Testis (tissue), 5 donors: ENCODE measurements at places on chromosomes 2 and 18.

DNA sequence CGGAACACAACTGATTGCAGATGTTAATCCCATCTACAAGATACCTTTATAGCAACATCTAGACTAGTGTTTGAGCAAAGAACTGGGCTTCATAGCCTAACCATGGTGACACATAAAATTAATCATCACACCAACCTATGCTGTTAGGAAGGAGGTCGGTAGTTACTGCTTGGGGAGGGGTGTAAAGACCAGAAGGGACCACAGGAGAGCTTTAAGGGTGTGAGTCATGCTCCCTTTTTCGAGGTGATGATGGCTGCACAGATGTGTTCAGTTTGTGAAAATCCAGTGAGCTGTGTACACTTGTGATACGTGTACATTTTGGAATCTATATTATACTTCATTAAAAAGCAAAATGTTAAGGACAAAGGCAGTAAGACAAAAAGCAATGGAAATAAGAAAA is 4.6 kb upstream of the SEH1L start:
- H3K4me1 ChIP-seq: peaks cover 7% of the 10 kb centered on the region
- no peak overlapping the region for H3K4me3 ChIP-seq
- no peaks in the 10 kb centered on the region for H3K36me3 ChIP-seq

GRCh38 chr2:157444641-157445040 is 752 bp upstream of the CYTIP start:
- H3K4me3 ChIP-seq: no peak overlapping the region
- H3K27me3 ChIP-seq: no peaks in the 10 kb centered on the region
- no peak overlapping the region for H3K27ac ChIP-seq
- no peaks in the 10 kb centered on the region for H3K36me3 ChIP-seq

GRCh38 chr2:108548208-108549003 is 14.1 kb downstream of the LIMS1 start:
- H3K4me1 ChIP-seq: peaks cover 7% of the 10 kb centered on the region
- no peak for DNase-seq
- H3K36me3 ChIP-seq: no peaks in the 10 kb centered on the region
- H3K4me3 ChIP-seq: no peak overlapping the region
- H3K27me3 ChIP-seq: no peaks in the 10 kb centered on the region

- H3K4me1 ChIP-seq: no peaks in the 10 kb centered on the region
- no peak overlapping the region for H3K4me3 ChIP-seq
- no peaks in the 10 kb centered on the region for H3K36me3 ChIP-seq
- no peak overlapping the region for H3K27ac ChIP-seq
Measured at GRCh38 chr2:239869272-239870155, 155.6 kb downstream of the NDUFA10 start.

GRCh38 chr2:187302586-187302985 is 145.5 kb downstream of the CALCRL start:
- H3K4me1 ChIP-seq: no peaks in the 10 kb centered on the region
- H3K4me3 ChIP-seq: no peak overlapping the region
- H3K36me3 ChIP-seq: no peaks in the 10 kb centered on the region

DNA sequence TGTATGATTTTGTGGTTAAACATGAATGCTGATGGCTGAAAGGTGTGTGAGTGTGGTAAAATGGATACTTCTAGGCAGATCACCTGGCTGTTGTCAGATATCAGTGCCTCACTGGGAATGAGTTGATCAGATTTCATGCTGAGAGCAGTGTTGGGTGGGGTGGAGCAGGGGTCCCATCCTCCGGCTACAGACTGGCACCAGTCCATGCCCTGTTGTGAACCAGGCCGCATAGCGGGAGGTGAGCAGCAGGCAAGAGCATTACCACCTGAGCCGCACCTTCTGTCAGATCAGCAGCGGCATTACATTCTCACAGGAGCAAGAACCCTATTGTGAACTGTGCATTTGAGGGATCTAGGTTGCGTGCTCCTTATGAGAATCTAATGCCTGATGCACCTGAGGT is 78.7 kb downstream of the GLI2 start:
- H3K4me3 ChIP-seq: no peak overlapping the region
- H3K36me3 ChIP-seq: no peaks in the 10 kb centered on the region
- no peak for DNase-seq
- no peaks in the 10 kb centered on the region for H3K27me3 ChIP-seq

GRCh38 chr2:177629357-177630024 is 236.9 kb downstream of the AGPS start:
- H3K36me3 ChIP-seq: no peaks in the 10 kb centered on the region
- no peak overlapping the region for H3K27ac ChIP-seq
- H3K4me3 ChIP-seq: no peak overlapping the region

DNA sequence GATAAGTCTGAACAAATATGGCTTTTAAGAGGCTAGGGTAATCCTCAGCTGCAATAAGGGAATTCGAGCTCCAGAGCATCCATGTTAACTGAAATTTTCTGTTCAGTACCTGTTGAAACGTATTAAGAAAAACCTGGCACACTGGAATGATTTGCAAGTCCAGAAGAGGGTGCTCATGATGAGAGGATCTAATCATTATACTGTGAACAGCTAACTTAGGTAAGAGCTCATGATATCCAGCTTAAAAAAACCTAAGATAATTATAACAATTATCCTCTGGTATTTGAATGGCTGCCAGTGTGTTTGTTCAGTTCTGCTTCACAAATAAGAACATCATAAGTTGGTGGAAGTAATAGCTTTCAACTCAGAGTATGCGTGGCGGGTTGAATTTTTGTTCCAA is 1118.3 kb upstream of the DDX18 start:
- no peaks in the 10 kb centered on the region for H3K27me3 ChIP-seq
- DNase-seq: no peak
- H3K36me3 ChIP-seq: no peaks in the 10 kb centered on the region
- H3K4me1 ChIP-seq: no peaks in the 10 kb centered on the region

DNA sequence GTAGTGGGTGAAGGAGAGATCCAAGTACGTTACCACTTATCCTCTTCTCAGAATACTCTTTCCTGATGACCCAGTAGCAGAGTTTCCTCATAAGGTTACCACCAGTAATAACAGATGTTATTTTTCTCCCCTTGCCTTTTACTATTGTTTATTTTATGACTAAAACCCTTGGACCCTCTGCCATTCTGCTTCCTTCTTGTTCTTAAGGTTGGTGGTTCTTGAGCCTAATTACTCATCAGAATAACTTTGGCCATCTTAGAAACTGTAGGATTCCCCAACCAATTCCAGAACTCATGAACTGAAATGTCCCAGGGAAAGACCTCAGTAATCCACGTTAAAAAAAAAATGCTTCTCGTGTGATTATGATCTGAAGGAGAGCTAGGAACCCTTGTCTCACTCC is 64.9 kb downstream of the CHST9 start:
- H3K4me3 ChIP-seq: no peak overlapping the region
- H3K27me3 ChIP-seq: no peaks in the 10 kb centered on the region
- no peak overlapping the region for H3K27ac ChIP-seq
- no peak for DNase-seq

DNA sequence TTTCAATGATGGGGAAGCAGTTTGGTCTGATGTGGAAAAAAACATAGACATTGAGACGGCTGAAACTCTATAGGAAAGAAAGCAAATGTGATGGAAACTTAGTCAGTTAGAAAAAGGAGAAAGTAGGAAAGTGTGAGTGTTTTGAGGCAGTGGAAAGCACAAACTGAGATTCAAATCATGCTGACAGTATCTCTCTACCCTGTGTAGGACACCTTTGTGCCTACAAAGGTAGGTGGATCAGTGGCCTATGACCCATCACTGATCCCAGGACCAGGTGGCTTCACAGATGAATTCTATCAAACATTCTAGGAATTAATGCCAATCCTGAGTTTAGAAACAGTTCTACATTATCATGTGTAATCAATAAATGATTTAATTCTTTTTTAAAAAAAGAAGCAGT is 57.1 kb downstream of the CD226 start:
- no peaks in the 10 kb centered on the region for H3K27me3 ChIP-seq
- no peak for DNase-seq
- no peaks in the 10 kb centered on the region for H3K4me1 ChIP-seq
- no peaks in the 10 kb centered on the region for H3K36me3 ChIP-seq

- DNase-seq: peak; percentile 41
- H3K4me1 ChIP-seq: peaks cover 1% of the 10 kb centered on the region
- H3K36me3 ChIP-seq: no peaks in the 10 kb centered on the region
- H3K27me3 ChIP-seq: no peaks in the 10 kb centered on the region
Measured at GRCh38 chr2:240781471-240782220, 38.4 kb downstream of the KIF1A start.

DNA sequence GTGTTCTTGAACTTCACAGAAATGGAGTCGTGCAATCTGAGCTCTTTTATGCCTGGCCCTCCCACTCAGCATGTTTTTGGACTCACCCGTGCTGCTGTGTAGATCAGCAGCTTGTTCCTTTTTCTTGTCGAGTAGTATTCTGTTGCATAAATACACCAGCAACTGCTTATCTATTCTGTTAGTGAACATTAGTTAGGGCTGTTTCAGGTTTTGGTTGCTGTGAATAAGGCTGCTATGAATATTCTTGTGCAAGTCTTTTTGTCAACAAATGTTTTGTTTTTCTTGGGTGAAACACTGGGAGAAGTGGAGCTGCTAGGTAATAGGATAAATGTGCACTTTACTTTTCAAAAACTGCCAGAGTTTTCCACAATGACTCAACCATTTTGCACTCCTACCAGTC is 15.3 kb upstream of the CIDEA start:
- H3K36me3 ChIP-seq: no peaks in the 10 kb centered on the region
- no peaks in the 10 kb centered on the region for H3K27me3 ChIP-seq
- no peak overlapping the region for H3K4me3 ChIP-seq

GRCh38 chr2:38765149-38765548 is 12.9 kb upstream of the GEMIN6 start:
- no peak overlapping the region for H3K27ac ChIP-seq
- no peaks in the 10 kb centered on the region for H3K27me3 ChIP-seq
- no peaks in the 10 kb centered on the region for H3K4me1 ChIP-seq
- H3K36me3 ChIP-seq: no peaks in the 10 kb centered on the region
- no peak overlapping the region for H3K4me3 ChIP-seq
